ENCODE measurements at places on chromosomes 3 and 15.

GRCh38 chr3:45816544-45816943, 20.2 kb upstream of the SLC6A20 start:
- no peak for DNase-seq

GRCh38 chr3:71258116-71258515, 325.4 kb downstream of the FOXP1 start:
- DNase-seq: no peak

DNA sequence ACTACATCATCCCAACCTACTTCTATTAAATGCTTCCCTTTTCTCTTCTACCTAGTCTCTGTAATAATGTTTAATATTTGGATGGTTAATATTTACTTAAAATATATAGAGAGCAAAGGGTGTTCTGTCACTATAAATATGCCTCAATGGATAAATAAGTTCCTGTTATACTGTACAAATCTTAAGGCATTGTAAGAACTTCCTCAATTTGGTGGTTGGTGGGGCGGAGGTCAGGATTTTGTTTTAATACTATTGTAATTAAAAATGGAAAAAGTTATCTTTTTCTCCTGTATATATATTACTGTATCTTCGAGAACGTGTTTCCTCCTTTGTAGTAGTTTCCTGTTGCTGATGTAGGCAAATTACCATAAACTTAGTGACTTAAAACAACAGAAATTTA, 41.5 kb downstream of the SPRED1 start:
- no peak for DNase-seq

GRCh38 chr3:56238299-56238698, 230.0 kb downstream of the ERC2 start:
- no peak for DNase-seq

GRCh38 chr3:177337541-177338331, 140.5 kb upstream of the TBL1XR1 start:
- DNase-seq: no peak

GRCh38 chr3:70177881-70178645, 134.4 kb downstream of the MDFIC2 start:
- DNase-seq: no peak

DNA sequence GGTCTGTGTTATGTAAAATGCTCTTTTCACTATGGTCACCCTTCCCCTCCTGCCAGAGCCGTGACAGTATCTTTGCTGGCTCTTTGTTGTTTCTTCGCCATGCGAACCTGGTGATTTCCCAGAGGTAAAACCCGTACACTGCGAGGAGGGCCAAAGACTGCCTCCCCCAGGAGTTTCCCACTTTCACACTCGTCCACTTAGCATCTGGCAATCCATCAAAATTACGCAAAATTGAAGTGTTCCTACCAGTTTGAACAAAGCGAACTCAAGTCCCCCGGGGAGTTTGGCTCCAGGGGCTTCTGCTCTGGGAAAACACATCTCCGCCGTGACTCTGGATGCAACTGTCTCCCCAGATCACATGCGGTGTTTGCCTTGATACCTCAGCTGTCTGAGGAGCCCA, 239.9 kb downstream of the FAM43A start:
- no peak for DNase-seq

GRCh38 chr15:70077188-70078147, 20.2 kb downstream of the TLE3 start:
- no peak for DNase-seq

DNA sequence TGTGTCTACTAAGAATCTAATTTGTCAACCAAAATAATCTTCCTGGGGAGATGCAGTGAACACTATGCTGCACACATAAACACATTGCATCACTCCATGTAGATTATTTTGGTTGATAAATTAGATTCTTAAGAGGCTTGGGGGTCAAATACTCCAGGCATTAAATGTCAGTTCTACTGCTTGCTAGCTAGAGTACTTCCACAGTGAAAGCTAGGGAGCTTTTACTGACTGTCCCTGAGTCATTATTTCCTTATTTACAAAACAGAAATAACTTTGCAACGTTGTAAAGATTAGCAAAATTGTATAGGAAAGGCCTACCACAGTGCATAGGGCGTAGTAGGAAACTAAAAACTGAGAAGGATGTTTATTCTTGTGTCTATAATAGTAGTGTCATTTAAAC, 12.9 kb upstream of the TMC3 start:
- no peak for DNase-seq

GRCh38 chr3:11290743-11291680, 18.8 kb downstream of the ATG7 start:
- DNase-seq: peak; percentile 61

- DNase-seq: peak; percentile 92
Observed at GRCh38 chr3:183285828-183286457, 32.9 kb downstream of the B3GNT5 start.

DNA sequence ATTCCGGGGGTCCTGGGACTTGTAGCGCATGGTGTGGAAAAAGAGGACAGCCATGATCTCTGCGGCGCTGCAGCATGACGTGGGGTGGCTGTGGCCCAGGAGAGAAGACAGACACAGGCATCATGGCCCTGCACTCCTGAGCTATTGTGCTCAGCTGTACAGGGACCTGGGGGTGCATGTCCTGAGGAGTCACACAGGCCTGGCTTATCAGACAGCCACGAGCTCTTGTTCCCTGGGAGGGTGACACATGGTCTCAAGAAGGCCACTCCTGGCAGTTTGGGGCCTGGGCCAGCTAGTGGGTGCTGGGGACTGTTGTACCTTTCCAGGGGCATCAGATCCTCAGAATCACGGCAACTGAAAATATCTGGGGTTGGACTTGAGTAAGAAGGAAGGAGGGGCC, 13.7 kb downstream of the TKT start:
- DNase-seq: no peak

GRCh38 chr3:197260491-197261163, 37.8 kb downstream of the DLG1 start:
- DNase-seq: no peak

DNA sequence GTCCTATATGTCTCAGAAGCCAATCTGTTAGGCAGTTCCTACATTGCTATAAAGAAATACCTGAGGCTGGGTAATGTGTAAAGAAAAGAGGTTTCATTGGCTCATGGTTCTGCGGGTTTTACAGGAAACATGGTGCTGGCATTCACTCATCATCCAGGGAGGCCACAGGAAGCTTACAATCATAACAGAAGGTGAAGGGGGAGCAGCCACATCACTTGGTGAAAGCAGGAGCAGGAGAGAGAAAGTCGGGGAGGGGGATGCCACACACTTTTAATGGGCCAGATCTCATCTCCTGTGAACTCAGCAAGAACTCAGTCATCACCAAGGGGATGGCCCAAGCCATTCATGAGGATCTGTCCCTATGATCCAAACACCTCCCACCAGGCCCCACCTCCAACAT, 9.1 kb downstream of the SLC49A4 start:
- DNase-seq: no peak

DNA sequence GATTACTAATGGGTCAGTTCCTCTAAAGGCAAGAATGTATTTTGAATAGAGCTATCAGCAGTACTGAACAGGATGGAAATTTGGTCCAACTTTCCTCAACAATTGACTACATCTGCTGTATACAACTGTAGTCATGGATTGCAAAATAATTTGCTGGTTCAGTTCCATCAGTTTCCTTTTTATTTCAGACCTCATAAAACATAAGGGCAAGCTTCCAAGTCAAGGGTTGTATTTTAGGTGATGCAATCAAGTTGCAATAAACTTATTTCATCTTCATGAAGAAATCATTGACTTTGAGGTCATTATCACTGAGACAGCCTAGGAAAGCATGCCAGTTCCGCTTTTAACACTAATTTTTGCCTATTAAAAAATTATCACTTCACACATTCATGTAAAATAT, 90.4 kb upstream of the TSEN2 start:
- no peak for DNase-seq

DNA sequence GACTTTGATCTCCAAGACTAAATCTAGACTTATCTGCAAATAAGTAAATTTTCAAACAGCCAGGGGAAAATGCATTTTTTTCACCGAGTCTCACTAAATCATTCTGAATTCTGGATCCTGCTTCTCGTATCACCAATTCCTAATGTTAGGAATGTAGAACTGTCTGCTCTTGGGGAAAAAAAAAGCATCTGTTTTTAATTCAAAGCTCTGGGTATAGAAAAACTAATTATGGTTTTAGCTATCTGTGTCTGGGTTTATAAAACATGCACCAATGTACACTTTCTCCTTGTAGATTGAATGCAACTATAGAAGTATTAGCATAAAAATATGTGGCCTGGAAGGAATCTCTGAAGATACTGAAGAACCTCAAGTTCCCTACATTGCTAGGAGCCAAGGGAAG, 4.8 kb upstream of the CDAN1 start:
- DNase-seq: no peak

DNA sequence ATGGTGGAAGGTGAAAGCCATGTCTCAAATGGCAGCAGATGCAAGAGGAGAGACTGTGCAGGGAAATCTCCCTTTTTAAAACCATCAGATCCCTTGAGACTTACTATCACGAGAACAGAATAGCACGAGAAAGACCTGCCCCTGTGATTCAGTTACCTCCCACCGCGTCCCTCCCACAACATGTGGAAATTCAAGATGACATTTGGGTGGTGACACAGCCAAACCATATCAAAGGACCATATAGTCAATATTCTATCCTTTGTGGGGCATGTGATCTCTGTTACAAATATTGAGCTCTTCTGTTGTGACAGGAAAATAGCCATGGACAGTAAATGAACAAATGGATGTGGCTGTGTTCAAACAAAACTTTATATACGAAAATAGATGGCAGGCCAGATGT, 77.2 kb upstream of the ACKR4 start:
- no peak for DNase-seq

- DNase-seq: no peak
Observed at GRCh38 chr3:189797103-189797750, 166.0 kb downstream of the TP63 start.

- no peak for DNase-seq
Observed at GRCh38 chr3:151798466-151798865, 15.4 kb upstream of the AADAC start.

DNA sequence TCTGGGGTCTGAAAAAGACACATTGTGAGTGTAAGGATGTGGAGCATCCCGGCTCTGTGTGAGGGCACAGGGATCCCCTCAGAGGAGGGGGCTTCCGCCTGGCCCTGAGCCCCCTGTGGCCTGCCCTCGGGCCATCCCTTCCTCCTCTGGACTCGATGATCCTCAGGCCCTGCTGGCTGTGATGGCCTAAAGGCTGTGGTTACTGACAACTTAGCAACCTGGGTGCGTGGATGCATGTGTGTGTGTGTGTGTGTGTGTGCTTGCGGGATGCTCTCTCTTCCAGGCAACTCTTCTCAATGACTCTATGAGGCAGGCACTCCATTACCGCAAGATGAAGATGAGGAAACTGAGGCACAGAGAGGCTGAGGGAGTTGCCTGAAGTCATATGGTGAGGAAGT, 66.0 kb downstream of the ASB7 start:
- DNase-seq: no peak

- no peak for DNase-seq
Observed at GRCh38 chr15:51840692-51841091, 11.2 kb downstream of the TMOD3 start.

GRCh38 chr3:194365978-194366490, 3.5 kb downstream of the LRRC15 start:
- no peak for DNase-seq

DNA sequence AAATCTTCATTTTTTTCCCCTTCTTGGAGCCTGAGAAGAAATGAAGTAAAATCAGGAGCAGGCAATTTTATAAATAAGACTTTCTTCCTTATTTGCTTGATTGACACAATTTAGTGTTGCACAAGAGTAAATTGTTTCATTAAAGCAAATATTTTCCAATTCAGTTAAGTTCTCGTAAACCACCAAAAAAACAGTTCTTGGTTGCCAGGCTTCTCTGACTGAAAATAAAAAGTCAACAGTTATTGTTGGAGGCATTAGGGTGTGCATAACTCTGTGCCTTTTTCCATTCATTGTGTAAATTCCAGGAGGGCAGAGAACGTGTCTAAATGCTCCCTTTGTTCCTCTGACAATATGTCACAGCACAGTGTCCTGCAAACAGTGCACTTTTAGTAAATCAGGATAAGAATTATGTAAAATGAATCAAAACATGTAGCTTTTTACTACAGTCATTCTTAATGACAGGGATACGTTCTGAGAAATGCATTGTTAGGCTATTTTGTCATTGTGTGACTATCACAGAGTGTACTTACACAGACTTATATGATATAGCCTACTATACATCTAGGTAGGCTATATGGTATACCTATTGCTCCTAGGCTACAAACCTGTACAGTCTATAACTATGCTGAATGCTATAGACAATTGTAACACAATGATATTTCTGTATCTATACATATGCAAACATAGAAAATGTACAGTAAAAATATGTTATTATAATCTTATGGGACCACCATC, at the start of gene CP:
TSS of gene CP (minus strand) at position 47 of the 735 bp plus-strand sequence. CDS start at position 10, 37 bp downstream.
- DNase-seq: no peak

- no peak for DNase-seq
Observed at GRCh38 chr15:70856884-70857561, 3.1 kb upstream of the LARP6 start.

- DNase-seq: no peak
Observed at GRCh38 chr15:68646156-68646555, 67.4 kb downstream of the CORO2B start.

DNA sequence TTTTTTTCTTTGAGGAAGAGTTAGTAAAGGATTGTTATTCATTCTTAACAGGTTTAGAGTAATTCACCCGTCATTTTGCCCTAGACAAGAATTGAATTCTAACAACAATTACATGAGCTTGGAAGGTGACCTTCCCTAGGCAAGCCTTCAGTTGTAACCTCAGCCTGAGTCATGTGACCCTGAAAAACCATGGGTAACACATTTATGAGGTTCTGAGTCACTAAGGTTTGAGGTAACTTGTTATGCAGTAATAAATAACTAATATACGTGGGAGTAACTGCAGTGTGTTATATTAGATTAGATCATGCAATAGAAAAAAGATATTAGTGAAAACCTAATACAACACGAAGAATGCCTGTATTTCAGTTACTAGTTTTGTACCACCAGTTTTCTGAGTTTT, 237.6 kb upstream of the NDN start:
- DNase-seq: no peak

GRCh38 chr3:49387721-49388120, 24.1 kb downstream of the RHOA start:
- no peak for DNase-seq

DNA sequence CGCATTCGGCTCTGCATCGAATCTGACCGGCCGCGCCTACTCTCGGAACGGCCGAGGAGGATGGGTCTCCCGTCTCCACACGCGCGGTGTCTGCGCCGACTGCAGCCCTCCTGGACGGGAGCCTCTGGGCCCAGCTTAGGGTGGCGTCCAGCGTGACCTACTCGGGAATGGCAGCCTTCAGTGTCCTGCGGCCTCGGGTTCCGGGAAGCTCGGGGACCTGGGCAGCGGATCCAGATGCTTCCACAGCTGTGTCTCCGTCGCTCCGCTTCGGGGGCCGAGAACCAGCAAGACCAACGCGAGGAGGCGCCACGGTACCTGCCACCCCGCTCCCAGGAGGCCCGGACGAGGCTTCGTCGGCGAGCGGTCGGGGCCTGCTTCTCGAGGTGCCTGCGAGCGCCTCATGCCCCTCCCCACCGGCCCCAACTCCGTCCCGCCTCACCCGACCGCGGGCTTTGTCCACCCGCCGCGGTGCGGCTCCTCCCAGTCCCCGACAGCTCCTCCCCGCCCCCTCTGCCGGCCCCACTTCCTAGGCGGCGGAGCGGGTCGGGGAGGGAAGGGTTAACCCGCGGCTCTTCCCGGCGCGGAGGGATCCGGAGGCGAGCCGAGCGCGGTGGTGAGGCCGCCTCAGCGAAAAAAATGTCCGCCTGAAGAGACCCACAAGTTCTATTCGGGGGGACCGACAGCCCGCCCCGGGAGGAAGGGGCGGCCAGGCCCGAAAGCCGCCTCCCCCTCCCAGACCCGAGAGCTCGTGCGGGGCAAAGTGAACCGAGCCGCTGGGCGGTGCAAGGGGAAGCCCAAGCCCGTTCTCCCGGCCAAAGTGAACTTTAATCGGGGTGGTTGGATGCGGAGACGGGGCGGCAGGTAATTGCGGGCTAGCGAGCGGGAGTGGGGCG, at the start of gene TCF12:
TSS of gene TCF12 (plus strand) at position 599 of the 893 bp plus-strand sequence. CDS start 1,270 bp downstream, outside the sequence.
- peak; percentile 96 for DNase-seq
